ENCODE measurements at places on chromosomes 5 and 9.

- no peak for DNase-seq
These were observed 11.5 kb upstream of the AIF1L start for GRCh38 chr9:131084661-131085369.

GRCh38 chr5:63648376-63648775 lies 313.9 kb downstream of the HTR1A start:
- no peak for DNase-seq

GRCh38 chr9:19176856-19177255 lies 49.6 kb upstream of the PLIN2 start:
- no peak for DNase-seq

DNA sequence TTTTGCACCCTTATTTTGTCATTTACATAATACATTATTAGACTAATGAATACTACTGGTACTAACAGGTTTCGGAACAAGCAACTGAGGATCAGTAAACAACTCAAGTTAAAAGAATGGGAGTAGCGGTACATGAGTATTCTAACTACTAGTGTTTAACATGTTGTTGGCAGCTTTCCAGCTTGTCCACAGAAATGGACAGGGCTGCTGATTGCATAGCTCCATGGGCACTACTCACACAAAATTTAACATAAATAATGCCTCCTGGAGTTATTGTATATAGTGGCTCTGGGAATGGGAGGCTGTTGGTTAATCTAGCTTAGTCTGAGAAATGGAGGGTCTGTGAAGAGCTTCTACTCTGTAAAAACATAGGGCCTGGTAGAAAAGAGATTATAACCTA lies 6.7 kb downstream of the NCBP1 start:
- no peak for DNase-seq

GRCh38 chr9:99873943-99874584 lies 32.4 kb upstream of the STX17 start:
- no peak for DNase-seq

DNA sequence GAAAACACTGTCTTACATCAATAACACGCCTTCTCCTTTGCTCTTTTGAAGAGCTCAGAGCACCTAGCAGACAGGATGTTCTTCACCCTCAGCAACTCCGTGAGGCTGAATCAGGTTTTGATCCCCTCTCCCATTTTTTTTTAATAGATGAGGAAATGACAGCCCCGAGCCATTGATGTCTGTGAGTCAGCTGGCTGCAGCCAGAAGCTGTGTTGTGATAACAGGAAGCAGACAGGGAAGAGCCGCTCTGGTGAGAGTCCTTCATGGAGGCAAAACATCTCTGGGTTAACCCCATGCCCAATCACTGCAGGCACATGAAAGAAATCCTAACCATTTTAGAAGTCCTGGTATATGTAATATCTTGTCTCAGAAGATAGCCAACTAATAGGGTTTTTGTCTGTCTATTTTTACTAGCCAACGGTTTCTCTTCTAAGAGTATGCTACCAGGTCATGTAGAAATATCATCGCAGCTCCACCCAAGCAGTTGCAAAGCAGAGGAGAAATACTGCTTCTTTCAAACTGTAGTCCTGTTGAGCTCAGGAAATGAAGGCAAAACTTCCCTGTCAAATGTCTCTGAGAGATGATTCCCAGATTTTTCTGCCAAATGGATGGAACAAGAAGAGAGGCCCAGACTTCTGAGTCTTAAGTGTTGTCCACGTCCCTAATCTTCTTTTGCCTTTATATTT lies 568.9 kb downstream of the CCDC171 start:
- DNase-seq: no peak

DNA sequence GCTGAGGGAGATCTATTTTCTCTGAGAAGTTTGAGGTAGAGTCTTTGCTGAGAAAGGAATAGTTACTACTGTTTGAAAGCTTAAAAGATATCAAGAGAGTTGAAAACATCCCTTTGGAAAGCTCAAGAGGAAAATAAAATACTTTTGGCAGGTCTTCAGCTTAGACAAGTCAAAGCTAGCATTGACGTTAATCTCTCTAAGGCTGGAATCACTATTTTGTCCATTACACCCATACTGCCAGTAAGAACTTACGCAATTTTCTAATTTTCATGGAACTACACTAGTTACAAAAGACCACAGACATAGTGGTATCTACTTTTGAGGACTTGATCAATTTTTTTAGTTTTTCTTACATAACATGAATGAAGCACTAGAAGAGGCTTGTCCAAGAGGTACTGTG lies 494.9 kb downstream of the PSAT1 start:
- DNase-seq: no peak

- no peak for DNase-seq
These were observed 128.1 kb downstream of the STARD4 start for GRCh38 chr5:111384220-111384619.

- DNase-seq: no peak
These were observed 490.9 kb downstream of the SEMA5A start for GRCh38 chr5:9054821-9055589.

GRCh38 chr9:19461135-19461534 lies 52.3 kb downstream of the ACER2 start:
- DNase-seq: no peak

DNA sequence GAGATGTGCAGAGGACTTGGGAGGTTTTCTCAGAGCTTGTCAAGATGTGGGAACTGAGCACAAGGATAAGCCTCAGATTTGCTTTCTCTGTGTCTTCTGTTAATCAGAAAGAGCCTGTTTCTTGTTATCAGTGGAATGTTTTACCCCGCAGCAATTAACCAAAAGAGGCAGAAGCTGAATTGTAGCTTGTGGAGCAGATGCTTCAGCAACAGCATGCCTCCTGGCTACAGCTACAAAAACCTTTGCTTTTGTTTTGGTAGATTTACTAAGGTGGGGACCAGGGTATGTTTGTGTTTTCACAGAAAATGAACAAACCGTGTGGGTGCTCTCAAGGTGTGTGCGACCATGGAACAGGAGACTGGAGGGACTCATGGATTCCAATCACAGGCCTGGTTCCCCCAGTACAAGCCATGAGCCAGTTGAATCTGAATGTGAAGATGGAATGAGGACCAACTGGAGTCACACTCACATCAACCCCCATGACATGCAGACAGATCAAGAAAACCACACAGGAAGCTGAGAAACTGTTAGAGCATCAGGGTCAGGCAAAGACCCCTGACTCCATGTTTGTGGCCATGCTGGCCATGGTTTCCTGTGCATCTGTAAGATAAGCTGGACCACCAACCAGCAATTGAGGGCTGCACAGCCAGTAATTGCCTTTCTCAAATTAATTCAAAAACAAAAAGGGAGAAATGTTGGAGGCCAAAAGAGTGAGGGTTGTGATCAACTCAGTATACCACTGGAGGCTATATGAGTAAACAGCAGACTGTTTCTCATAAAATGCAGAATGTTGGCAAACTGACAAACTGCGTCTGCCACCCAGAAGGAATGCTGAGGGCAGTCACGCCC lies 6.9 kb downstream of the UGT3A2 start:
- DNase-seq: no peak

DNA sequence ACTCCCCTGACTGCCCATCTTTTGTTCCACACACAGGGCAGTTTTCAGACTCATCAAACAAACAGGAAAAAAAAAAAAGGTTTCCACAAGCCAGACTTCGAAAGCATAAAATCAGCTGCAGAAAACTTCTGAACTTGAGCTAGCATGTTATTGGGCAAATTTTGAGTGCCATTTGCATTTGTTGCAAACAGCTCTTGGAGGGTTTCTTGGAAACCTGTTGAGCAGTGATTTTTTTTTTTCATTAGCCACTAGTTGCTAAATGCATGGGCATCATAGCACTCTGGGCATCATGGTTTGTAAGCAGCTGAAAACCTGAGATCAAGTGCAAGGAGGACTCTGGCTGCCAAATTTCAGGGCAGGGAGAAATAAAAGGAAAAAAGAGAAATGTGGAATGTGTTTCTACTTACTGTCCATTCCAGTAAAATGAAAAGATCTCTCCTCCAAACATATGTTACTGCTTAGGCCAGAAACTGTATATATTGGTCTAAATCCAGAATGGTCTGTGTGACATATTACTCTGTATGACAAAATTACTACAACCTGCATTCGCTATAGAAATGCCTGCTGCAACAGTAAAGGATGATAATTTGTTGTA lies 85.2 kb upstream of the SMIM23 start:
- DNase-seq: no peak

DNA sequence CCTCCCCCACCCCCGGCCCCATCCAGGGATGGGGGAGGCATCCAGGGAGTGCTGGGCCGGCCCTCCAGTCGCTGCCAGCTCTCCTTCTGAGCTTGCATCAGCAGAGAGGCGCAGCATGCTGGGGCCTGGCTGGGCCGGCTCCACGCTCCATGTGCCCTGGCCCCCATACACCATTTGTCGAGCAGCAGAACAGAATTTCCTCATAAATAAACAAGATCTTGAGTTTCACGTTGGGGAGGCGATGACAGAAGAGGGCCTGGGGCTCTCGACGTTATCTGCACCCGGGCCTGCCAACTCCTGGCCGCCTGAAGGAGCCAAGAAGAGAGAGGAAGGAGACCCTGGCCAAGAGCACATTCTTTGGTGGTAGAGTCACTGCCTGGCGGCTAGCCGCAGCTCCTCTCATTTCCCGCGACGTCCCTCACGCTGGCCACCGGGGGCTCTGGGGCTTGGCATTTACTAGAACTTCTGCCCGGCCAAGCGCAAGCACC lies 177.0 kb downstream of the FGF18 start:
- DNase-seq: no peak

DNA sequence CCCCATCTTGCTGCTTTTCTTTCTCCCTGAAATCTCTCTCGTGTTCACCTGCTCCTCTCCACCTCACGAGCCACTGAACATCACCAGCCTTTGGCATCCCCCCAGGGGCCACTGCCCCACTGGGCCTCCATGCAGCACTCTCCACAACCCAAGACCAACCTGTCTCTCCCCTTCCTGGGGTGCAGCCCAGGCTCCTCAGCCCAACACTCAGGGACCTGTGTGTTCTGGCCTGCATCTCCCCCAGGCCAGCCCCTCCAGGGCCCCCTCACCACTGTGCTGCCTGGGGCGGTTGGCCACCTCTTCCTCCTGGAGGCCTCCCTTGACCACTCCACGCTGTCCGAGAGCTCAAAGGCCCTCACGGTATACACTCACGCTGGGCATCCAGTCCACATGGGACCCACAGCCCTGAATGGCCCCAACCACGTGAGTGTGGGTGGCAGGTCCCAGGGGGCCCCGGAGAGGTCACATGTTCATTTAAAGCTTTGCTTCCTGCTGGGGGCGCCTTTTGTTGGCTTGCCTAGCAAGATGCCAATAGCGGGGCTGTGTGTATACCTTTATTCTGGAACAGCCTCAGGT lies 453 bp upstream of the DOK3 start:
- no peak for DNase-seq

DNA sequence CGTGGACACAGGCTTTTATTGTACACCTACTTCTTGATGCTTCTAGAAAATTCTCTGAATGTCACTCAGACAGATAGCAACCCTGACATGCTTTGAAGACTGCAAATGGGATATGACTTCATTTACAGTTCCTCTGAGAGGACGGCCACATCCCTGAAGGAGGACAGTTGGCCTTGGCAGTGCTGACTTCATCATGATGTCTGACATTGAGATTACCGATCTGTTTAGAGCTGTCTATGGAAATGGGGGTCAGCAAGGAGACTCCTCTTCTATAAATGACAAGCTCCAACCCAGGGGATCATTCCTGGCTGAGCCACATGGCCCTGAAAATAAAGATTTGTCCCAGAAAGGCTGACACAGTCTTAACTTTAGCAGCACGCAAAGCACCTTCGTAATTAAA lies 75.8 kb downstream of the NUDT12 start:
- DNase-seq: no peak

GRCh38 chr5:141695627-141696215 lies 13.7 kb upstream of the ARAP3 start:
- no peak for DNase-seq

GRCh38 chr9:136482046-136482792 lies 621 bp downstream of the SEC16A start:
- DNase-seq: peak; percentile 59

- no peak for DNase-seq
These were observed 42.2 kb upstream of the C5orf58 start for GRCh38 chr5:170190436-170191134.

- DNase-seq: no peak
These were observed 102.8 kb downstream of the ARL15 start for GRCh38 chr5:54207566-54207965.

- no peak for DNase-seq
These were observed 34.3 kb downstream of the TMOD1 start for GRCh38 chr9:97535771-97536170.

DNA sequence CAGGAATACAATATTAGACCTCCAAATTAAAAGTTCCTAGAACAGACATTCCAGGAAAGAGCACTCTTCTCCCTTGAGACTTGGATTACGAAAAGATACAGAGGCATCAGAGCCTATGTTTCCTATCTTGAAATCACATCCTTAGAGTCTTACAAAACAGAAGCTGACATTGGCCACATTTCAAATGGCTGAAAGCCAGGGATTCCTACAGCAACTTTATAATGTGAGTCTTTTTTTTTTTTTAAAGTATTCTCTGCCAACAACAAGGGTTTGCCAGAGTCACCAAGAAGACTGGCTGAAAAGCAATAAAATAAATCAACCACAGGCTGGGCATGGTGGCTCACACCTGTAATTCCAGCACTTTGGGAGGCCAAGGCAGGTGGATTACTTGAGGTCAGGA lies 63.1 kb downstream of the TRPM6 start:
- no peak for DNase-seq

GRCh38 chr5:39213447-39214207 lies 5.7 kb downstream of the FYB1 start:
- no peak for DNase-seq

GRCh38 chr5:126066836-126067235 lies 356.4 kb upstream of the GRAMD2B start:
- peak; percentile 17 for DNase-seq

DNA sequence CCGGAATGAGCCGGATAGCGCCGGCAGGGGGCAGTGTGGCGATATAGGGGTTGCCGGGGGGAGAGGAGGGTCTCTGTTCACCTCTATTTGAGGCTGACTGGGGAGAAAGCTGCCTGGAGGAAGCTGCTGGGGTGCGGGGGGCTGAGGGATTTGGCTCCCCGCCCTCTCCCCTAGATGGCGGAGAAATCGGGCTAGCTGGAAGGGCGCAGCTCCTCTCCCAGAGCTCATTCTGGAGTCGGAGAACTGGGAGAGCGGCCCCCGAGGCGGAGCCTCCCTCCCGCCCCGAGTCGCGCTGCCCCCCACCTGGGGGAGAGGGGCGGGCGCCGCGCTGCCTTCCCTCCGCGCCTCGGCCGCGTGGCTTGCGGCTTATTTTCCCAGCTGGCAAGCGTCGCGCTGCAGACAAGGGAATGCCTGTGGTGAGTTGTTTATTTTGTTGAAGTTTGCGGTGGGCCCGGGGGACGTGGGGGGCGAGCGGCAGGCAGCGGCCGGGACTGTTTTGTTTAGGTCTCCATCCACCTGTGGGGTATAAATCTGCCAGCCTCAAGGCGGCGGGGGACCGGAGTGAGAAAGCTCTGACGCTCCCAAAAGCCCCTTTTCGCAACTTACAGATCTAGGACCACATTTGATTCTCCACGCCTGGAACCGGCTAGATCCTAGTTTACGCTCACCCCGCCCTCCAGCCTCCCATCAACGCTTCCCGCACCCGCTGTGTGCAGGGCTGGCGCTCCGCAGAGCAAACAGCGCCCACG lies 4.1 kb upstream of the RGMB start:
- no peak for DNase-seq

Measured in bone marrow (tissue), 2 donors.